ENCODE measurements at places on chromosomes 1 and 21.

DNA sequence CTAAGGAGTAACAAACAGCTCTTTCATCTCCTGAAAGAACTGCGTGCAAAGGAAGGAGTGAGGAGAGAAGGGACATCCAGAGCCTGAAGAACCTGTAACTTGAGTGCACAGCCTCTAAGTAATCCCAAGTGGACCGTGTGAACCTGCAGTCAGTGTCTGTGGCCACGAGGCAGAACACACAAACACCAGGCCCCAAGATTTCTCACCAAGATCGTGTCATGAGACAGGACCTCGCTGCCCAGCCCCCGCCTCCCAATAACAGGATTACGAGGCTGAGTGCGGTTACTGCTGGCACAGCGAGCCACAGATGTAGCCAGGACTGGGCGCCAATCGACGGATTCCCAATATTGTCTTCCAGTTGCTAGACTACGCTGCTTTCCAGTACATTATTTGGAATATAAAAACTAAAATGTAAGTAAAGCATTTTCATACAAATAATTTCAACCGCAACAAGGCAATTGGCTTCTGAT is 101.3 kb upstream of the SLC25A33 start:
- DNase-seq, result no peak

DNA sequence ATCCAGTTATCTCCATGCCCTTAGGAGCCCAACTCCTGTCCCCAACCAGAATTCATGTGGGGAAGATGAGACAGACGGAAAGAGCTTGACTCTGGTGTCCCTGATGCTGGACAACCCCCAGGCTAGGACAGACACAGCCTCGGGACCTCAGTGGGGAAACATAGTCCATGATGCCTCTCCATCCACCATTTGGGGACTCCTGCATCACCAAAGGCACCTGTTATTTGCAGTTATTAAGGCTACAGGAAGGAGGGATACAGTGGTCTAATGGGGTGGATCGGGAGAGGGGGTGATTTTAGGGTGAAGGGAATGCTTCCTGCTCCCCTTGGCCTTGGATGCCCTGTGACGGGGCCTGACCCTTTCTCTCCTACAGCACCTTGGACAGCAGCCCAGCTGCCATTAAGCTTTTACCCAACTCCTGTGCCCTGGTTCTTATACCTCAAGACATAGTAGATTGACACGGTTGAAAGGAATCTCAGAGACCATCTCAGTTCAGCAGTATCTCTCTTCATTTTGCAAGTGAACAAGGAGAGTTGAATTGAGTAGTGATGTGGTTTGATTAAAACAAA is 111.6 kb downstream of the MATN1 start:
- DNase-seq, result no peak

GRCh38 chr1:245585252-245585959 is 430.6 kb downstream of the KIF26B start:
- DNase-seq, result no peak

DNA sequence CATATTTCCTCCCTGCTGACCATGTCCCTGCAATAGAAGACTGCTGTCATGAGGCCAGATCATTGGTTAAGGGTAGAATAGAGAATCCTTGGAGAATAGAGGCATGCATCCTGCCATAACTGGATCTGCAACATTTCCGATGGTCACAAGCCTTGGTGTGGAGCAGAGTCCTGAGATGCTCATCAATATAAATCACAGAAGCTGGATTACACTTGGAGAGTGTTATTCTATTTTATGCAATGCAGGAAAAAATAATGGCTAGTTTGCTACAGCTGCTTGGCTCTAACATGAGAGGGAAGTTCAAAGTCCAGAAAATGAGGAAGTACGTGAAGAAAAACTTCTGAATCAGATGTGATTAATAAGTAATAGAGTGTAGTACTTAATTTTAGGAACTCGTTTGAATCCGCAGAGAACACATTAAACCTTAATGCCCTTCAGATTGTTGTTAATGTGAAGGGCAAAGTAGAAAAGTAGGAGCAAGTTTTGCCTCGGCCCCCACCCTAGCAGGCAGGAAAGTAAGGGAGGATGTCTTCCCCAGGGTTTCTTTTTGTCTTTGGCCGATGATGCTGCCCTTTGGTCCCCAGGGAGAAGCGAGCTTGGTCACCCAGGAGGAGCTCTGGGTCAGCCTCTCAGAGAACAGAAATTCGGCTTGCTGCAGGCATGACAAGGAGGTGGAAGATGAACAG is 59.5 kb downstream of the KCNK1 start:
- DNase-seq, result no peak

DNA sequence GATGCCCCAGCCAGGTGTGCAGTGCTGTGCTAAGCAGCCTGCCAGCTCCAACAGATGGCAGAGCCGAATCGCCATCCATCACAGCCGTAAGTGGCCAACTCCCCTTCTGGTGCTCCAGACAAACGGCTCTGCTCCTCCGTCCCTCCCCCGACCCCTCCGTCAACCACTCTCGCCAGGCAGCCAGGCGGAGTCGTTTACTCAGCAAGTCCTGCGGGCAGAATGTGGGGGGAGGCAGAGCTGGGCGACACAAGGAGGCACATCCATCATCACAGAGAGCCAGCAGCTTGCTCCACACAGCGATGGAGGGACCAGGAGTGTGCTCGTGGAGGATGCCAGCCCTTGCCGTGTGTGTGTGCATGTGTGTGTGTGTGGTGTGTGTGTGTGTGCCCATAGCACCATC is 206.6 kb upstream of the GRIK3 start:
- DNase-seq, result no peak

DNA sequence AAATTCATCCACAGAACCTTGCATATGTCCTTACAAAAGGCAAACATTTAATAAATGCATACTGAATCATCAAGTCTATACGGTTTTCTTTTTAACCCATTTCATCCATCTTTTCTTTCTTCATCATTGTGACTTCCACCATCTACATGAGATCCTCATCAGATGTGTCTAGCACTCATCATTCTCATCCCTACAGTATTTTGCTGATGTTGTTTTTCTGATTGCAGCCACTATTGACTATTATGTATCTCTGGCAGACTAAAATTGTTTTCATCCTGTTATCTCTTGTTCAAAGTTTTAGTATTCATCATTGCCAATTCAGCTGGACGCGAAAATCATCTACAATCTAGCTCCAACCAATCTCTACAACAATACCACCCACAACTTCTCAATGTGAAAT is 5.9 kb downstream of the LRIF1 start:
- no peak for DNase-seq

GRCh38 chr1:167671727-167672511 is 41.9 kb downstream of the RCSD1 start:
- DNase-seq, result no peak

- DNase-seq, result no peak
Measured at GRCh38 chr21:43866659-43867331, 1.8 kb downstream of the AGPAT3 start.

- no peak for DNase-seq
Measured at GRCh38 chr21:15141261-15141970, 76.6 kb upstream of the NRIP1 start.

- no peak for DNase-seq
Measured at GRCh38 chr1:183554577-183554976, 35.7 kb downstream of the NCF2 start.

- DNase-seq, result no peak
Measured at GRCh38 chr21:17455451-17455850, 57.4 kb upstream of the CXADR start.

Data from stimulated activated CD8-positive, alpha-beta memory T cell treated with anti-CD3 and anti-CD28 coated beads, Interleukin-7, amount 100 ng/mL, for 1 hour (primary cell).